T-helper 2 cell treated with Interferon-gamma antibody and Interleukin-4, amounts not matched to agents 5 μg/mL and 100 μg/mL, for 36 hours (primary cell): ENCODE measurements at places on chromosomes 2 and 18.
A peak's percentile ranks its signal among the peaks of the same experiment; 100 is the strongest.

DNA sequence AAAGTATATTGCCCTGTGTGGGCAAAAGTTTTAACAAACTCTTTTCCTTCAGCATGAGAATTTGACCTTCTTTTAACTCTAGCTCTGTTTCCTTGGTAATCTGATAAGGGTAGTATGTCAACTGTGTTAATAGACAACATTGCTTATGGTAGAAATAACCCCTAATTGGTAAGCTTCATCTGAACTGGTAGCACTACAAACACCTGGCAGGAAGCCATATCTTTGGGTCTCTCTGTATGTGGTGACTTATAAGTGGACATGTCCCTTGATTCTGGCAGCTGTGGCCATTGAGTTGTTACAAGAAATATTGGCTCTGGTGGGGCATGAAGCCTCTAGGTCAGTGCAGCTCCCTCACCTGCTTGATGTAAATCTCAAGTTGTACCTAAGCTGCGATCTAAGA is 46.9 kb downstream of the MBD5 start:
- no peaks in the 10 kb centered on the region for H3K36me3 ChIP-seq
- no peak overlapping the region for H3K4me3 ChIP-seq
- H3K27me3 ChIP-seq: no peaks in the 10 kb centered on the region
- no peaks in the 10 kb centered on the region for H3K4me1 ChIP-seq
- no peak for DNase-seq

GRCh38 chr18:27274901-27275300 is 89.8 kb upstream of the CHST9 start:
- no peaks in the 10 kb centered on the region for H3K36me3 ChIP-seq
- no peak overlapping the region for H3K27ac ChIP-seq
- no peak for DNase-seq
- H3K27me3 ChIP-seq: no peaks in the 10 kb centered on the region
- no peaks in the 10 kb centered on the region for H3K4me1 ChIP-seq
- H3K4me3 ChIP-seq: no peak overlapping the region

DNA sequence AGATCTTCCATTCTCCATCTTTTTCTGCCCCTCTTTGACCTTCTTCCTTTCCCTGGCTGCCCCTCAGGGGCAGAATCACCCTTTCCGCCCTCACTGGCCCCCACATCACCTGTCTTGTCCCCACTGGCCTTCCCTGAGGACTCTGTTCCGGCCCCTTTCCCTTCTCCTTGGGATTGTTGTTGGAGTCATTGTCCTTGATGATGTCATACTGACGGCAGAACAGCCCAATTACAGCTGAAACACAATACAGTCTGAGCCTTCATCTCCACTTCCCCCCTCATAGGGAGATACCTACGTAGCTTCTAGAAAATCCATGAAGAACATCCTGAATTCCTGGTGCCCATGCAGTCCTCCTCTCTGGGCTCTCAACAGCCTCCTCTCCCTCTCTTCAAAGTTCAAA is 2.4 kb downstream of the FNDC4 start:
- peaks cover 37% of the 10 kb centered on the region for H3K27me3 ChIP-seq
- peak overlapping the region; percentile 12 for H3K27ac ChIP-seq
- no peaks in the 10 kb centered on the region for H3K36me3 ChIP-seq
- peaks cover 26% of the 10 kb centered on the region for H3K4me1 ChIP-seq
- H3K4me3 ChIP-seq: no peak overlapping the region

DNA sequence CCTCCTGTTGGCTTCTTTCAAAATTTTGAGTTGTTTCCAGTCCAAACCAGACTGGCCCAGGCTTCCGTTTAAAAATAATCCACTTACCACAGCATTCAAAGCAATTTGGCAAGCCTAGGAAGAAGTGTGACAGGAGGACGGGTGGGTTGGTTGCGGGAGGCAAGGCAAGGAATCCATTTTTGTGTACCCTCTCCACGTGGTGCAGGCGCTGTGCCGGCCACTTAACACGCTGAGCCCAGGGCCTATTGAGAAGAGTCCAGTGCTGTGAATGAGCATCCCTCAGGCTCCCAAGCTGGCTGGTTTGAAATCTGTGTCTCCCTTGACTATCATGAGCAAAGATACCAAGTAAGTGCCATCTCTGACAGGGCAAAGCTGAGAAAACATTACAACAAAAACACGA is 160.9 kb downstream of the NCKAP5 start:
- no peak overlapping the region for H3K4me3 ChIP-seq
- H3K4me1 ChIP-seq: no peaks in the 10 kb centered on the region
- no peak for DNase-seq
- H3K27ac ChIP-seq: no peak overlapping the region
- H3K36me3 ChIP-seq: no peaks in the 10 kb centered on the region

DNA sequence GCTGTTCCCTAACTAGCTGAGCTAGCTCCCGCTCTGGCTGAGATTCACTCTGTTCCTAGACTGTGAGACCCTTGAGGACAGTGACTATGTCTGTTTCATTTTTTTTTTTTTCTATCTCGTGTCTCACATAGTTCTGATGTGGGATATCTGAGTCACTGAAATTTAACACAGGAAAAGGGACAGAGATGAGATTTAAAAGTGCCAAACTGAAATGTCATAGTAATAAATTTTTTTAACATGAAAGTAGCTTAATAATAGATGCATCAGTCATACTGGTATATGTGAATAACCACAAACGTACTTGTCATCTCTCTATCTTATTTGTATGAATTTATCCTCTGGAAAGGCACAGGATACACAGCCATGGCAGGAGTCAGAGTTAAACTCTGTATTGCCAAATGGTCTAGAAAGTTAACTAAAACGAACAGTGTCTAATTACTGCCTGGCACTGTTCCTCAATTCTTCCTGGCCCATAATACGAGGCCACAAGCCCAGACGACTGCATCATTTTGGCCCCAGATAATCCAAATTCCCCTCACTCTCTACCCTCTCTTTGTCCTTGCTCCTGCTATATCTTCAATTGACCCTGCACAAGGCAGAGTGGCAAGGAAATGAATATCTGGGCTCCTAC is 87.5 kb downstream of the SATB2 start:
- H3K4me3 ChIP-seq: no peak overlapping the region
- H3K27ac ChIP-seq: no peak overlapping the region
- H3K27me3 ChIP-seq: peaks cover 9% of the 10 kb centered on the region
- no peak for DNase-seq
- no peaks in the 10 kb centered on the region for H3K36me3 ChIP-seq
- H3K4me1 ChIP-seq: no peaks in the 10 kb centered on the region

DNA sequence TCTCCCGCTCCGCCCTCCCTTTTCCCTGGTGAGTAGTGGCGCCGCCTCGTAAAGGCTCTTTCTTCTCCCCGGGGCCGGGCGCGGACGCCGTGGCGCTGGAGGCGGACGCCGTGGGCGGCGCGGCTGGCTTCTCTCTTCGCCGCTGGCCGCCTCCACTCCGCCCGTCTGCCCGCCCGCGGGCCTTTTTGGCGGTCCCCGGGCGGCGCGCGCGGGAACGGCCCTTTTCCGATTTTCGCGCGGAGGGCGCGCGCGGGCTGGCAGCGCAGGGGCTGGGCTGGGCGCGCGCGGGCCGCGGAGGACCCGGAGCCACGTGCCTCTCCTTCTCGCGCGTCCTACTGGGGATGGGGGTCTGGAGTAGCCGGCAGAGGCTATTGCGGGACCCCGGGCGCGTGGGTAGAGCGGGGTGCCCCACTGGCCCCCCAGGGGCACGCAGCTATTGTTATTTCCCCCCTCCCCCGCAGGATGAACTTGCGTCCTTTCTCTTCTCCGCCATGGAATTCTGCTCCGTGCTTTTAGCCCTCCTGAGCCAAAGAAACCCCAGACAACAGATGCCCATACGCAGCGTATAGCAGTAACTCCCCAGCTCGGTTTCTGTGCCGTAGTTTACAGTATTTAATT is 472 bp downstream of the SLC20A1 start:
- H3K27me3 ChIP-seq: no peaks in the 10 kb centered on the region
- DNase-seq: no peak
- H3K27ac ChIP-seq: peak overlapping the region; percentile 91
- peaks cover 49% of the 10 kb centered on the region for H3K36me3 ChIP-seq
- peaks cover 62% of the 10 kb centered on the region for H3K4me1 ChIP-seq
- H3K4me3 ChIP-seq: peak overlapping the region; percentile 96

GRCh38 chr2:223549215-223549614 is 52.9 kb downstream of the SCG2 start:
- H3K27me3 ChIP-seq: no peaks in the 10 kb centered on the region
- no peak overlapping the region for H3K4me3 ChIP-seq
- H3K27ac ChIP-seq: no peak overlapping the region
